ENCODE measurements at places on chromosomes 1 and 21.

GRCh38 chr1:44719318-44719717, 11.7 kb downstream of the RNU5D-1 start:
- no peak for DNase-seq

GRCh38 chr21:35138665-35139381, 89.7 kb upstream of the RUNX1 start:
- DNase-seq, result no peak

- peak; percentile 2 for DNase-seq
Observed at GRCh38 chr1:84365225-84366221, 32.8 kb upstream of the DNASE2B start.

GRCh38 chr1:179493323-179493722, 82.4 kb downstream of the NPHS2 start:
- DNase-seq, result no peak

DNA sequence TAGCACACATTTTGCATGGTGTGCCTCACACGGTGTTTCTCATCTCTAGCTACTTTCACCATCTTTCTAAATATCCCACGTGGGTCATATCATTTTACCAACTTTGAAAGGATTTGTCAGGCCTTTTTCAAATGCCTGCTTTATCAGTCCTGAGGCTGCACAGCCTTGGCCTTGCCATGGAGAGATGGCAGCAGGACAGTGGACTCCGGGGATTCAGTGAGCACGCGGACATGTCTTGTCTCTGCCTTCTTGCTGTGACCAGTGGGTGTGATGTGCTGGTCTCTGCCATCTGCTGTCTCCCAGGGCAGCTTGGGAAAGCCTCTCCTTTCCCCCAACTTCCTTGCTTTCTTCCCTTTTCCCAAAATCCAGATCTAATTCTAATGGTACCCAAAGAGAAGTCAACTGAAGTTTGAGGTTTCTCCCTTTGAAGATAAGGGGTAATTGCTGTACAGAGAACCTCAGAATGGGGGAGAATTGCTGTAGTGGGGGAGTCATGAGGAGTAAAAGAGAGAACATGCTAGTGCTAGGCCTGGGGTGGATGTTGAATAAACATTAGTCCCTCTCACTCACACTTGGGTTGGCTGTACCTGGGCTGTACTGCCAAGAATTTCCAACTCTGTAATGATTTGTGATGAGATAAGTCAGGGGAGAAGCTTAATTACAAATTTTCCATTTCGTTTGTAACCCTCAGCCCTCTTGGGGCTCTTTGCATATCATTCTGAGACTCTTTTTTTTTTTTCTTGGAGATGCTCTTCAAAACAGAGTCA, 99.5 kb downstream of the GALNT2 start:
- no peak for DNase-seq

GRCh38 chr1:29673669-29674626, 437.6 kb downstream of the PTPRU start:
- DNase-seq, result peak; percentile 32

- DNase-seq, result peak; percentile 66
Observed at GRCh38 chr21:29145354-29145782, 14.9 kb downstream of the MAP3K7CL start.

GRCh38 chr1:5770981-5771765, 221.1 kb downstream of the NPHP4 start:
- no peak for DNase-seq

DNA sequence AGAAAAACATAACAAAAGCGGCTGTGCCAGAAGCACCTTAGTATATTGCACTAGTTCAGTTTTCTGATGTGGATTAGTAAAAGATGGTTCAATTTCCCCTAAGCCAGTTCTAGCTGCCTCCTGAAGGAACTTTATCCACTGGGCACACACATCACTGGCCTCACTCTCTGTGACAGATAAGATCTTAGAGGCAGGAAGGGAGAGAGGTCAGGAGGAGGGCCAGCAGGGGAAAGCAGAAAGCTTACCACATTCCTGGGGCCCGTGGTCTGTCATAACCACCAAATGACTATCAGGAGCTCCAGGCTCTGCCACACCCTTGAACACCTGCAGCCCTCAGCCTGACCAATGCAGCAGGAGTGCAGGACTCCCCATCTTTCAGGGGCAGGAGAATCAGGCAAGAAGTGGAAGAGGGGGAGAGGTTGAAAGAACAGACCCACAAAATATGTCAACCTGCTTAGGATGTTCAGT, 37.8 kb downstream of the LRRC71 start:
- no peak for DNase-seq

DNA sequence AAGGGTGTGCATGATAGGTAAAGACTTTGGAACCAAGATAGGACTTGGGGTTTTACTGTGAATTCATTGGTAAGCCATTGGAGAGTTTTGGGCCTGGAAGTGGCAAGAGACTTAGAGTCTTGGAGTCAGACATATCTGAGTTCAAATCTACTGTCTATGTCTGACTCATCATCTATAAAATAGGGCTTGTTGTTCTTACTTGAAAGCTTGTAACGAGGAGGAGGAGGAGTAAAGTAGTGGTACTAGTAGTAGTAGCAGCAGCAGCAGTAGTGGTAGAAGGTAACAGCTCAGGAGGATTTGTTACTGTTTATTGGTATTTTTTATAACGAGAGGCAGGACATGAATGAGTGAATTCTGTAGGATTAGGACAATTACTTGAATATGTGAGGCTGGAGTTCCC, 62.7 kb downstream of the CACHD1 start:
- no peak for DNase-seq

- DNase-seq, result no peak
Observed at GRCh38 chr1:76138217-76138616, 63.7 kb downstream of the ST6GALNAC3 start.

- DNase-seq, result peak; percentile 88
Observed at GRCh38 chr1:71414179-71414578, 333.3 kb upstream of the ZRANB2 start.

DNA sequence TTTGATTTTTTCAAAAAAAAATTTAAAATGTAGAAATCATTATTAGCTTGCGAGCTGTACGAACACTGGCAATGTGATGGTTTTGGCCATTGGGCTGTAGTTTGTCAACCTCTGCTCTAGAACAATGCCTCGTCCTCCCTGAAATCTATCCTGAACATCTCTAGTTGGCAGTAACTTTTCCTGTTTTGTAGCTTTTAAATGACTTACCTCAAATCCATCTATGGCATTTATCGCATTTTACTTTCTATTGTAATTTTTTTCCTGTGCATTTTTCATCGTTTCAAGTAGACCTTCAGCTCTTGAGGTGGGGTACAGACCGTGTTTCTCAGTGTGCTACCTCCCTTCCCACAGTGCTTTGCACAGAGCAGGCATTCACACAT, 30.4 kb upstream of the A3GALT2 start:
- no peak for DNase-seq

DNA sequence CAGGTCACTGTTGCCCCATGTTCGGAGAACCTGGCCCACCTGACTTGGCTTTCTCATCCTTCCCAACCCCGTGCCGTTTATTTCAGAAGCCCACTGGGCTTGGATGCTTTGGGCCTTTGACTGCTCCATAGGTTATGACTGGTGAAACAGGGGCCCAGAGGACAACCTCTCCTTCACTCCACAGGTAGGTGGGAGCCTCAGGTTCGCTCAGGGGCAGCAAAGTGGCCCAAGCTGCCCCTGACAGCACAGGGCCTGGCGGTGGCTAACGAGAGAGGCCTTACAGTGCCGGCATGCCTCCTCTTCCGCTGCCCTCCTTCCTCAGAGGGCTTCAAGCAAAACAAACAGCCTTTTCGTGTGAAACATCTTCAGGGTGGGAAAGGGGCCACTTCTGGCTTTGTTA, 16.9 kb downstream of the FAM89A start:
- DNase-seq, result no peak

- no peak for DNase-seq
Observed at GRCh38 chr1:31627930-31628559, 10.6 kb downstream of the HCRTR1 start.

GRCh38 chr1:44652445-44653106, 21.7 kb downstream of the TMEM53 start:
- DNase-seq, result peak; percentile 75

Data from NCI-H69 (cell line).